ENCODE measurements at places on chromosomes 3 and 15. TPM values are rescaled to one million over a fixed set of nuclear protein-coding genes. Genes with fewer than 3 reads are reported as not detected.

GRCh38 chr3:45353070-45353469, 35.3 kb upstream of the LARS2 start:
- DNase-seq: no peak

MTMR10 gene
- 23.2 TPM for total RNA-seq

GRCh38 chr3:127717357-127718244, 44.8 kb downstream of the ABTB1 start:
- peak; percentile 41 for DNase-seq

DNA sequence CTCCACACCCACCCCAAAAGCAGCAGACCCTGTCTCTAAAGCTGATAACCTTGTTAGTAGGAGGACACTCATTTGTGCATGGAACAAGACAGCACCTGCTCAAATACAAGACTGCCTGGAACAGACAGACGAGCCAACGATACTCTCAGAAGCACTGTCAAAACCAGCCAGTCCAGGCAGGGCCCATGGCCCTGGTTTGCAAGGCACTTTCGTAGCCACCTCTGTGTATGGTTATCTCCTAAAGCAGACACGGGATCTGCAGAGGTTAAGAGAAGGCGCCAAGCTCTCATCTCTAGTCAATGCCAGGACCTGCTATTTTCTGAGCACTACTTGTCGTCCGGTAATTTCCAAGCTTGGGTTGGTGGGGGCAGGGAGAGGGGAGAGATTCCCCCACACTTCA, 10.5 kb downstream of the NTRK3 start:
- peak; percentile 31 for DNase-seq

DNA sequence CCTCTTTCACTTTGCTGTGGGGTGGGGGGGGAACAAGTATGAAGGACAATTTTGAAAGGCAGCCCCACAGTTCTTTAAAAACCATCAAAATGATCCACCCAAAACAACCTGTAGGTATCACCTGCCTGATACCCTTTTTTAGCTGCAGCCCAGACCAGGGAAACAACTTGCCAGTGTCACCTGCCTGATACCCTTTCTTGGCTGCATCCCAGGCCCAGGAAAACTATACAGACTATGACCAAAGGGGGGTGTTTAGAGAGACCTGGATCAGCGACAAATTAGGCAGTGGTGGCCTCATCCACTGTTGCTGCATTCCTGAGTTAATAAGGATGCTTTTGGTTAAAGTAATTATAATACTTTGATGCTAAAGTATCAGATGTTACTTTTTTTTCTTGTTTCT, 122.0 kb downstream of the VPS13C start:
- no peak for DNase-seq
